ENCODE measurements at places on chromosomes 4 and X. TPM values are rescaled to one million over a fixed set of nuclear protein-coding genes. Genes with fewer than 3 reads are reported as not detected.

DNA sequence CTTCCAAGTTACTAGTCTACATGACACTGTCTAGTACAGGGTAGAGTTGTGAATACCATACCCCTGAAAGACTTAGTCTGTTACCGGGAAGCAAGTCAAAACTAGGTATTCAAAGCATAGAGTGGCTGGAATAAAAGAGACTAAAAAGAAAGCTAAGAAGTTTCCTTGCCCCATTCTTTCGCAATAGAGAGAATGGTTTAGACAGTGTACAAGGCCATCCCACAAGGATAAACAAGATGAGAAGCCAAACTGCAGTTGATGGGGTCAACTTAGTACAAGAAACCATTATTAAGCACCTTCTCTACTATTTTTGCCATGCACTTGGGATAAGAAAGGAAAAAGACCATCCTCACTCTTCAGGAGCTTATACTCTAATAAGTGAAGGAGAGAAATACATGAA is 30.3 kb downstream of the AMMECR1 start:
- DNase-seq: no peak

GRCh38 chr4:56360071-56360470 is 27.2 kb downstream of the AASDH start:
- DNase-seq: no peak

GRCh38 chr4:13476915-13477314 is 7.2 kb downstream of the RAB28 start:
- DNase-seq: no peak

DNA sequence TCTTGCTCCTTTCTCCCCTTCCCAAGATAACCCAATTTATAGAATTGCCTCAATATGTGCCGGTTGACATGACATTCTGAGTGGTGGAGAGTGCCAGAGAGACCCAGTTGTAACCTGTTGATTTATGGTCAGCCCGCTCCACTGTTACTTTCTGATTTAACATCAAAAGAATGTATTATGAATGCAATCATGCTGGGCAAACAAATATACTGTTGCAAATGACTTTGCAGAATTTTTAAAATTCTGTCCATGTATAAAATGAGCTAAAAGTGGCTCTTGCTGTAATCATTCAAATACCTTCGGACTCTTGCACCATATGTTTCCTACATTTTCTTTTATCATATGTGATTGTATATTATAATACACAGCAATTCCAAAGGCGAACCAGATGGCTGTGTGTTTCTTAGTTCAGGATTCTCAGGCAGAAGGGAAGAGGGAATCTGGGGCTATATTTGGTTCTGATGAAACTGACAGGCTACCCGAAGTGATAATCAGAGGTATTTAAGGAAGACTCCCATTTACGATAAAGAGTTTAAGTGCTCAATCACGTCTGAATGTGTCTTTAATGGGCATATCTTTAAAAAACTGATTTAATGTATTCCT is 131.7 kb downstream of the CLCN4 start:
- DNase-seq: peak; percentile 4

- no peak for DNase-seq
Measured at GRCh38 chr4:38510201-38510600, 153.8 kb upstream of the KLF3 start.

GRCh38 chr4:149589826-149590225 is 225.8 kb downstream of the IQCM start:
- DNase-seq: no peak

- no peak for DNase-seq
Measured at GRCh38 chr4:48290146-48290772, 20.6 kb upstream of the TEC start.

Gene COX7B2
- polyA plus RNA-seq: not detected

Gene NSUN7
- 6.9 TPM for polyA plus RNA-seq
